Glutamatergic neuron (in vitro differentiated cells): ENCODE measurements at places on chromosomes 7 and 10. TPM values are rescaled to one million over a fixed set of nuclear protein-coding genes. Genes with fewer than 3 reads are reported as not detected.

INSYN2A gene
- 1.7 TPM for total RNA-seq

TFR2 gene
- 5.1 TPM for total RNA-seq

DNA sequence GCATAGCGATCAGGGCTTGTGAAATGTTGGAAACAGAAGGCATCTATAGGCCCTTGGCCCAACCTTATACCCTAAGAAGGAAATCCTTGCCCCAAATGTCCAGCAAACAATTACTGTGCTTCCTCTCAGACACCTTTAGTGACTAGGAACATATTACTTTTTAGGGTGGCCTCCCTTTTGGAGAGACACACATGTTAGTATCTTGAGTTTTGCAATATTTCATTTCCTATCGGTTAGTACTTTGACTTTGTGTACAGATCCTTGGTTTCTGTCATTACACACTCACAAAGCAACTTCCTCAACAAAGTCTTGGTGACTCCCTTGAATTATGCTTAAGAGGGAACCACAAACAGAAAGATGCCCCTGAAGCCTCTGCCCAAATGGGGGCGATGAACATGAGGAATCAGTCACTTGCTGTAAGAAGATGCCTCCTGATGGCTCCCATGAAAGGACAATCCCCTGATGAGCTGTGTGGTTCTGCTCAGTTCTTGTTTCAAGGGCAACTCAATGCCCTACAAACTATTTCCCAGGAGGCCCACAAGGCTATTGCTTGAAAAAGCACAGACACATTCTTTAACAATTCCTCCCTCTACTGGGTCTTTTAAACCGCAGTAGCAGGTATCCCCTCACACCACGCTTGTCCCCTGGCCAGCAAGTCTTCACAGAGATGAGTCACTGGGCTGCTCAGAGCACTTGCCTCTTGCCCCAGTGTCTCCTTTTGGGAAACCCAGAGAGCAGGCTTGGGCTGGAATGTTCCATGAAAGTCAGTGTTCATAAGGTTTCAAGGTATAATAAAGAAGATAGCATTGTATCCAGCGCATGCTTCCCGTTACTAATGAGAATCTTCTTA lies 196.2 kb downstream of the FANK1 start:
- H3K4me1 ChIP-seq, result peaks cover 7% of the 10 kb centered on the region
- DNase-seq, result no peak
- H3K27ac ChIP-seq, result no peak overlapping the region
- no peak overlapping the region for H3K4me3 ChIP-seq

DNA sequence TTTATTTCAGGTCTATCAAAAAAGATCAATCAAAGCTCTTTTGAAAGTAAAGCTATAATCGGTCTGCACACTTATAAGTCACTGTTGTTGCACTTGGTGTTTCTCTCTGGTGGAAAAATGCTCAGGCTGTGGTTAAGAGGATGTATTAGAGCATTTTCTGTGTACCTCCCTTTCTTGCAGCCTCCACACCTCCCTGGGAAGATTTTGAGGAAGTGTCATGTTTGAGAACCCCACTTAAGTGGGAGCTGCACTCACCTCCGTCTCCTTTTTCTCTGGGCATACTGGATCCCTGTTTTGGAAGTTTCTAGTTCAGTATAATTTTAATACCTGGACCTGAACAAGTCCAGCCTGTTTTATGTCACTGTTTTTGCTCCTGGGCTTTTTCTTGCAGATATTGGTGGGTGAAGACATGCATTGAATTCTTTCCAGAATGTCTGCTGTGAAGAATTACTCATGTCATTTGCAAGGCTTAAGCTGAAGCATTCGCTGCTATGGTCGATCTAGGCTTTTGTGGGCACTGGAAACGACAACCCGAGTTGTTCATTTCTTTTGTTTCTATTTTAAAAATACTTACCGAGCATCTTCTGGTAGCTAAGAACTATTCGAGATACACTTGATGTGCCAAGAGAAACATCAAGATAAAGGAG lies 36.6 kb downstream of the TCF7L2 start:
- no peak for DNase-seq
- H3K4me1 ChIP-seq, result peaks cover 21% of the 10 kb centered on the region
- H3K27me3 ChIP-seq, result no peaks in the 10 kb centered on the region
- H3K36me3 ChIP-seq, result no peaks in the 10 kb centered on the region

GRCh38 chr7:137667633-137668387 lies 179.0 kb downstream of the DGKI start:
- H3K4me3 ChIP-seq, result no peak overlapping the region
- no peak for DNase-seq
- no peak overlapping the region for H3K27ac ChIP-seq
- H3K27me3 ChIP-seq, result peaks cover 2% of the 10 kb centered on the region
